NCI-H524 (cell line): ENCODE measurements at places on chromosomes 16 and 17.

GRCh38 chr17:20122254-20122879 lies 113.2 kb downstream of the SPECC1 start:
- DNase-seq = peak; percentile 46

GRCh38 chr17:64264891-64265290 lies 1.8 kb upstream of the TEX2 start:
- no peak for DNase-seq

GRCh38 chr16:8943966-8944759 lies 19.5 kb downstream of the USP7 start:
- no peak for DNase-seq

GRCh38 chr16:65822148-65822547 lies 544.3 kb upstream of the CDH5 start:
- DNase-seq = no peak

GRCh38 chr17:51508048-51508447 lies 247.7 kb downstream of the UTP18 start:
- peak; percentile 69 for DNase-seq

GRCh38 chr17:50955160-50955559 lies 89.0 kb upstream of the TOB1 start:
- DNase-seq = no peak

DNA sequence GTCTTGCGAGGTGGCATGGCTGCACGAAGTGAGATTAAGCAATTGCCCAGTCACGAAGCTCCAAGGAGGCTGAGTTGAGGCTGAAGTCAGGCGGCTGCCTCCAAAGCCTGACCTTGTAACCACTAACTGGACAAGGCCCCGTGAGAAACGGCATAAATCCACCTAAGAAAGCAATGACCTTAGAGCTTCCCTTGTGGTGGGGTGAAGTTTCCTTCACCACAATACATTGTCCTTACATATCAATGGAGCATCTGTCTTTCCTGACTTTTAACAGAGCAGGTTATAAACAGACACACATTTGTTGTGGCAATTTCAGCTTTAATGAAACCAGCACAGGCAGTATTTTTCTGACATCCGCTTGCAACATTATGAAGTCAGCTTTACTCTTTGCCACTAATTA lies 2.5 kb upstream of the MED9 start:
- no peak for DNase-seq

DNA sequence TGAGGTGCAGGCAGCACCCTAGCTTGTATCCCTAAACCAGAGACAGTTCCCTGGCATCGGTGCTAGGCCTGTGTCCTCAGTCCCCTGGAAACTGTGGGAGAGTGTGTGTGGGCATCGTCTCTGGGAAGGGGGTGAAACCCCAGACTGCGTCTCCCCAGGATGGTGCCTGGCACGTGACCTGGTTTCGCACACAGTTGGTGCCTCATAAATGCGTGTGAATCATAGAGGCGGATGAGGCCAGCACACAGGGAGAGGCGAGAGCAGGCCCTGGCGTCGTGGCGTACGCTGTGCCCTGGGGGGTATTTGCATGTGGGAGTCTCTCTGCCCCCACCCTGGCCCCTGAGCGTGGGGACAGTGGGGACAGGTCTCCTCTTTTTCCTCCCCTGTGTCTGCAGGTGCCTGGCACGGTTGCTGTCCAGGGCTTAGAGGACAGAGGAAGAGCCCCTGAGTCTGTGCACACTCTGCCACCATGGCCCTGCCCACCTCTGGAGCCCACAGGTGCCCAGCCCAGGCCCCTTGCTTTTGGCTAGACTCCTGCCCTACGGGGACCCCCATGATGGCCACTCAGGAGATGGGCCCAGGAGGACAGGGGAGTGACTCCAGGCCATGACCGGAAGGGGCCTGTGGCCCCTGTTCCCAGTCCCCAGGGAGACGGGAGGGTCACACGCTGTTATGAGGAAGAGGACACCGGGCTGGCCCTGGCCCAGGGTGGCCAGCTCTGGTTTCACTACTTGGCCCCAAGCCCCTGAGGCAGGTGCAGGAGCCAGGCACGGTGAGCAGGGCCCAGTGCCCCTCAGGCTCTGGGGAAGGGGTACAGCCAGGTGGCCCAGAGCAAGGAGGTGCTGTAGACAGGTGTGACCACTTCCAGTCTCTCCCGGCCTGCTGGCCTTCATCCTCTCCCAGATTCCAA lies 1.3 kb upstream of the FSCN2 start:
- no peak for DNase-seq

- no peak for DNase-seq
These were observed 22.7 kb upstream of the KCNJ12 start for GRCh38 chr17:21353326-21354010.

GRCh38 chr17:78497115-78497540 lies 80.1 kb downstream of the DNAH17 start:
- peak; percentile 96 for DNase-seq

DNA sequence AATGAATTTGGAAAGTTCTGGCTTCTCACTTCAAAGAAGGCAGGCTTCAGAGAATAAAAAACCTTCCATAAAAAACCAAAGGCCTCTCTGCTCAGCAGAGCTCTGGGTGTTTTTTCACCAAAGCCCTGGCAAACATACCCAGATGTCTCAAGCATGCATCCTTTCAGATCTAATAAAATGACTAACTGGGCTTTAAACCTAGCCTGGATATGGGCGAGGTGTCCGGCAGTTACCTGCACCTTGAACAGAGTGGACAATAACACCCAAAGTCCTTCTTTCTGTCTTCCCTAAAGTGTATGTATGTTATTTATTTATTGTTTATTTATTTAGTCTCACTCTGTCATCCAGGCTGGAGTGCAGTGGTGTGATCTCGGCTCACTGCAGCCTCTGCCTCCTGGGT lies 469.3 kb downstream of the XYLT1 start:
- DNase-seq = no peak

GRCh38 chr17:338442-339192 lies 14.0 kb downstream of the RPH3AL start:
- DNase-seq = no peak

DNA sequence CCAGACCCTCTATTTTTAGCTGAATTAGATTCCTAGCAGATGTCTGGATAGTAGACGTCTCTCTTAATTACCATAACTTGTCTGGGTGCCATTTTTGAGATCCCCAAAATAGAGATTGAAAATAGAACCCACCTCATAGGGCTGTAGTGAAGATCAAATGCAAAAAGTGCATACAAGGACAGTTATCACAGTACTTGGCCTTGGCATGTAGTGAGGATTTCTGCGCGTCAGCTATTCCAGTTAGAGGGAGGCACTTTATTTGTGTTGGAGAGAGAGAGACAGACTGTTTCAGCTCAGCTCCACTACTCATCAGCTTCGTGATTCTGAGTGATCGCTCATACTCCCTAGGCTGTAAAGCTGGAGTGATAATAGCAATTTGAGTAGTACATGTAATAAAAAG lies 59.6 kb upstream of the CDH13 start:
- no peak for DNase-seq

- no peak for DNase-seq
These were observed 7.9 kb downstream of the SEPTIN12 start for GRCh38 chr16:4780235-4780634.

DNA sequence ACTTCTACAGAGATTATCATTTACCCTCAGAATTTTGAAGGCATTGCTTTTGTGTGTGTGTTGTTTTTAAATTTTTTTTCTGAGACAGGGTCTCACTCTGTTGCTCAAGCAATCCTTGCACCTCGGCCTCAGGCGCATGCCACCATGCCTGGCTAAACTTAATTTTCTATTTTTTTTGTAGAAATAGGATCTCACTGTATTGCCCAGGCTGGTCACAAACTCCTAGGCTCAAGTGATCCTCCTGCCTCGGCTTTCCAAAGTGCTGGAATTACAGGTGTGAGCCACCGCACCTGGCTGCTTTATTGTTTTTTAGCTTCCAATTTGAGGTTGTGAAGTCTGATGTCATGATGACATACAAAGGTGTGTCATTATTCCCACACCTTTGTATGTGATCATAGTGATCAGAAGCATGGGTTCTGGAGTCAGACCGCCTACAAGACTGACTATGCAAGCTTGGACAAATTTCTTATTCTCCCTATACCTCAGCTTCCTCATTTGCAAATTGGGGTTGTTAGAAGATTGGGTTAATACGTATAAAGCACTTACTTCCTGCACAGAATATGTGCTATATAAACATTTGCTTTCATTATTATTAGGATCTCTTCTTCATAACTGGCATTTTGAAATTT lies 5.8 kb downstream of the SEPHS2 start:
- no peak for DNase-seq

DNA sequence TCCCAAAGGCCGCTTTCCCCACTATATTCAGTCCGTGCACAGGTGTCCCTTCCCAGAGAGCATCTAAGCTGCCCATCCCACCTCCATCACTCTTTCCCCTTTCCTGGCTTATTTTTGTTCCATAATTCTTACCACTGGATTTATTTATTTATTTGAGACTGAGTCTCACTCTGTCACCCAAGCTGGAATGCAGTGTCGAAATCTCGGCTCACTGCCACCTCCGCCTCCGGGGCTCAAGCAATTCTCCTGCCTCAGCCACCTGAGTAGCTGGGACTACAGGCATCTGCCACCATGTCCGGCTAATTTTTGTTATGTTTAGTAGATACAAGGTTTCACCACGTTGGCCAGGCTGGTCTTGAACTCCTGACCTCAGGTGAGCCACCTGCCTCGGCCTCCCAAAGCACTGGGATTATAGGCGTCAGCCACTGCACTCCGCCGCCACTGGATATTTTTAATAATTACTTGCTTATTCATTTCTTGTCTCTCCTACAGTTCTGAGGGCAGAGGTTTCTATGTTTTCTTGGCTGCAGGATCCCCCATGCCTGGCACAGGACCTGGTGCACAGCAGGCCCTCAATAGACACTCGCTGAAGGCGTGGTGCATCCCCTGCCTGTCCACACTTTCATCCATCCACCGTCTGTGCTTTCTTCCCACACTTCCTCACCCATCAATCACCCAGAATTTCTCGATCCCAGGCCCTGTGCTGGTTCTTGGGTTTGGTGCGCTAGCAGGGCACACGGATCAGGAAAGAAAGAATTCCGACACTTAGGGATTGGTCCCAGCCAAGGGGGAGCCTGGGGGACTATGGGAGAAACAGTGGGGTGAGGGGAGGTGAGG lies 9.9 kb upstream of the ADGRG1 start:
- DNase-seq = no peak

GRCh38 chr17:37406635-37407461 lies at the start of the genes ACACA and TADA2A:
Gene ACACA (minus strand): TSS chr17:37406836. CDS start chr17:37406299, 537 bp downstream.
Gene TADA2A (plus strand): TSS chr17:37406886. CDS start chr17:37411366, 4,480 bp downstream.
- DNase-seq = peak; percentile 88

DNA sequence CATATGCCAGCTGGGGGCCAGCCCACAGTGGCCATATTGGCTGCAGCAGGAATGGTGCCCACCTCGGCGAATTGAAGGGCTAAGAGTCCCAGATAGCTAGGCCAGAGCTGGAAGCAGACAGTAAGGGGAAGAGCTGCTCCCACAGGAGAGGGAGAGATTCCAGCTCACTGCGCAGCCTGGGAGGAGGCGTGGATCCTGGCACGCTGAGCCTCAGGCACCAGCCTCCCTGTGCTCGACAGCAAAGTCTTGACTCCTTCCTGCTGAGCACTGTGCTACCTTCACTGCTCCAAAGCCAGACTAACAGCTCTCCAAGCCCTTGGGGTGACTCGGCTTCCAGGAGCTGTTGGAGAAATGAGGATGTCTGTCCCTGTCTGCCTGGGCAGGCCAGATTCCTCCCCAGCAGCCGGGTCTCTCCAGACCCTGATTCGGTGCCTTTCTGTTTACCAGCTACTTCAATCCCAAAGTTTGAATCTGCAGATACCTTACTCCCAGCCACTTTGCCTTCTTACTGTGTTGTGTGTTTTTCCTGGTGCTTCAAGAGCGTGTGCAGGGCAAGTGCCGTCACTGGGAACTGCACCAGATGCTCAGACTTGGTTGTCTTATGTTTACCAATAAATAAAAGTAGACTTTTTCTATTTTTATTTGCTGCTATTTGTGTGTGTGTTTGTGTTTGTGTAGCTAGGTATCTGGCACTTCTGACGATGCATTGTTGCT lies 9.1 kb downstream of the CBX2 start:
- no peak for DNase-seq

GRCh38 chr16:54277845-54278703 lies 8.5 kb downstream of the IRX3 start:
- peak; percentile 14 for DNase-seq

GRCh38 chr17:36494674-36495073 lies 8.2 kb downstream of the ZNHIT3 start:
- DNase-seq = no peak

GRCh38 chr17:65482201-65482600 lies 79.2 kb downstream of the AXIN2 start:
- no peak for DNase-seq

DNA sequence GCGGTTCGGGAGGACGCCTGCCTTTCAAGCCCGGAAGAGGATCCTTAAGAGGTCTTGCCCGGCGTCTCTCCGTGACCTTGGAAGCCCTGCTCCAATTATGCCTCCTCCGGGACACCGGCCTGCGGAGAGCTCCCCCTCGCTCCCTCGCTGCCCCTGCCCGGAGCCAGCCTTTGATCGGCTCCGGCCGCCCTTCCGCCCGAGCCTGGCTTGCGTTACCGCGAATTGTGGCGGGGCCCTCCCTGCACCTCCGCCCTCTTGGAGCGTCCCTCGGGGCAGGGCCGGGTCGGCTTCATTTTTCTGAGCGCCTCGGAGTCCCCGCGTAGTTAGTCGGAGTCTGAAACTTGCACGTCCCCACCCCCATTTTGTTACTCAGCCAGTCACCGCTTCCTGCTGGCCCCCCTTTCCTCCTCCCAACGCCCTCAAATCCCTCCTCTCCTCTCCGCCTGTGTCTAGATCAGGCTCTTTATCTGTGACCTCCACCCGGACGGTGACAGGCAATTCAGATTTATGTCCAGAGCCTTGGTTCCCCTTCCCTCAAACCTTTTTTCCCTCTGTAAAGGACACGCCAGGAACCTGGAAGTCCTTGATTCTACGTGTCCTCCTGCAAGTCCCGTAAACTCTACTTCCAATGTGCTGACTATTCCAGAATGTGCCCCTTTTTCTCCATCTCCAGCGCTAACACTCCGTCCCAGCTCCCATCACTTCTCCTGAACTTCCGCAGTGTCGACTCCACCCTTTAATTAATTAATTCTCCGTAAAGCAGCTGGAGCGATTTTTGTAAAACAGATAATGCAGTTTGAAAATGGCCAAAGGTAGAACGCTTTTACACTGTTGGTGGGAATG lies 569 bp upstream of the RABEP2 start:
- DNase-seq = peak; percentile 57

DNA sequence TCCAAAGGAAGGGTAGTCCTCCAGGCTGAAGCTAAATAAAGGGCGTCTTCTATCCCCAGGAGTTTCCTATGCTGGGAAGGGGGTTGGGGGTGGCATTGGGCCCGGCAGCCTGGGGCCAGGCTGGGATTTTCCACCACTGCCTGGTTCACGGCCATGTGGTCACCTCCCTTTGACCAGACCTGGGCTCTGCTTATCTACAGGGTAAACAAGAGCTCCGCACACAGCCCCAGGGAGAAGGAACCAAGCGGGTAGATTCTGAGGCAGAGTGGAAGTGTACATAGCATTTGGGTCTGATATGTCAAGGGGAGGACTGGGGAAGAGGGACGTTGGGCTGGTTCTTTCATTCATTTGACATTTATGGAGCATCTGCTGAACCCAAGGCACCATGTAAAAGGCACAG lies 27.2 kb upstream of the TMEM220 start:
- DNase-seq = no peak

GRCh38 chr17:36918211-36918691 lies 19.0 kb upstream of the LHX1 start:
- no peak for DNase-seq

- no peak for DNase-seq
These were observed 23.9 kb upstream of the DHRS13 start for GRCh38 chr17:28926786-28927185.

GRCh38 chr17:48561884-48562810 lies 16.0 kb downstream of the HOXB4 start:
- no peak for DNase-seq
